ENCODE measurements at places on chromosomes 16 and 17. TPM values are rescaled to one million over a fixed set of nuclear protein-coding genes. Genes with fewer than 3 reads are reported as not detected.
A peak's percentile ranks its signal among the peaks of the same experiment; 100 is the strongest.

DNA sequence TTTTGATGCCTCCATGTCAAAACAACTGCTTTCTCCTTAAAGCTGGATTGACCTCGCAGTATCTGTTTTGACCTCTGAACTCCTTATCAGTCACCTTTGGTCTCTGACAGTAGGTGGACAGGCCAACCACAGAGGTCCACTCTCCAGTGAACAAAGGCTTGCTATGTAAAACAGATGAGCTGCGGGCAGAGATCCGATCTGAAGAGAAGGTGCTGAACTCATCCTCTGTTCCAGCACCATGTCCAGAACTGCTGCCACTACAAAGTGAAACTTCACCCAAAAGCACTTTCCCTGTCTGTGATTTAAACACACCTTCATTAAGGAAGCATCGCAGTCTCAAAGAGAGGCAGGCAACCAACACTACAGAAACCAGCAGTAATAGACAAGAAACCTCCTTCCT lies 117.3 kb upstream of the CORO6 start:
- H3K27ac ChIP-seq, result peak overlapping the region; percentile 37
- DNase-seq, result no peak

The OR3A3 gene
- total RNA-seq, result not detected

The YBX2 gene
- total RNA-seq, result 3.6 TPM

The TMEM106A gene
- 6.2 TPM for total RNA-seq

The ETV4 gene
- total RNA-seq, result not detected

GRCh38 chr17:47013341-47013740 lies 34.3 kb upstream of the RPRML start:
- H3K4me3 ChIP-seq, result no peak overlapping the region
- H3K27ac ChIP-seq, result no peak overlapping the region
- DNase-seq, result no peak
- no peaks in the 10 kb centered on the region for H3K36me3 ChIP-seq

GRCh38 chr16:70573451-70574121 lies 50.0 kb downstream of the SF3B3 start:
- peaks cover 53% of the 10 kb centered on the region for H3K4me1 ChIP-seq
- peak overlapping the region; percentile 35 for H3K27ac ChIP-seq
- H3K4me3 ChIP-seq, result no peak overlapping the region
- DNase-seq, result no peak
- no peaks in the 10 kb centered on the region for H3K27me3 ChIP-seq

DNA sequence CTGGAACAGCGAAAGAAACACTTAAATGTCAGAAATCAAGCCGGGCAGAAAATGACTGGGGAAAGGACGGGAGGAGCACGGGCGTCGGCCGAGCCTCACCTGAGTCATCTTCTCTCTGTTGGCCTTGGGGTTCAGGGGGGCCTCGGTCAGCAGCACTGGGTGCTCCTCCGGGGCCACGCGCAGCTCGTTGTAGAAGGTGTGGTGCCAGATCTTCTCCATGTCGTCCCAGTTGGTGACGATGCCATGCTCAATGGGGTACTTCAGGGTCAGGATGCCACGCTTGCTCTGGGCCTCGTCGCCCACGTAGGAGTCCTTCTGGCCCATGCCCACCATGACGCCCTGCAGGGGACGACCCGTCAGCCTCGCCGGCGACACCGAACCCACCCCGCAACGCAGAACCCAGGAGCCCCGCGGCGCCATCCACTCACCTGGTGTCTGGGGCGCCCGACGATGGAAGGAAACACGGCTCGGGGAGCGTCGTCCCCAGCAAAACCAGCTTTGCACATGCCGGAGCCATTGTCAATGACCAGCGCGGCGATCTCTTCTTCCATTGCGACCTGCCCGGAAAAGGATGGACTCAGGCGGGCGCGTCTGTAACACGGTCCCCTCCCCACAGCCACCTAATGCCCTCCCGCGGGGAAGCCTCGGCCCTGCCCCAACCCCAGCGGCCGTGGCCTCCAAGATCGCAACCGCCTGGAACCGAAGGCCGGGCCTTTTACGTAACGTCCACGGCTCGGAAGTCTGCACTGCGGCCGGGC lies 616 bp downstream of the ACTG1 start:
- no peak for DNase-seq
- no peaks in the 10 kb centered on the region for H3K27me3 ChIP-seq
- peak overlapping the region; percentile 100 for H3K27ac ChIP-seq
- H3K36me3 ChIP-seq, result peaks cover 30% of the 10 kb centered on the region

GRCh38 chr17:5437721-5438317 lies 1.1 kb downstream of the C1QBP start:
- H3K27me3 ChIP-seq, result no peaks in the 10 kb centered on the region
- peak overlapping the region; percentile 77 for H3K27ac ChIP-seq
- H3K4me1 ChIP-seq, result peaks cover 18% of the 10 kb centered on the region
- DNase-seq, result no peak
- peaks cover 34% of the 10 kb centered on the region for H3K36me3 ChIP-seq

The PLCD3 gene
- 49.4 TPM for total RNA-seq

DNA sequence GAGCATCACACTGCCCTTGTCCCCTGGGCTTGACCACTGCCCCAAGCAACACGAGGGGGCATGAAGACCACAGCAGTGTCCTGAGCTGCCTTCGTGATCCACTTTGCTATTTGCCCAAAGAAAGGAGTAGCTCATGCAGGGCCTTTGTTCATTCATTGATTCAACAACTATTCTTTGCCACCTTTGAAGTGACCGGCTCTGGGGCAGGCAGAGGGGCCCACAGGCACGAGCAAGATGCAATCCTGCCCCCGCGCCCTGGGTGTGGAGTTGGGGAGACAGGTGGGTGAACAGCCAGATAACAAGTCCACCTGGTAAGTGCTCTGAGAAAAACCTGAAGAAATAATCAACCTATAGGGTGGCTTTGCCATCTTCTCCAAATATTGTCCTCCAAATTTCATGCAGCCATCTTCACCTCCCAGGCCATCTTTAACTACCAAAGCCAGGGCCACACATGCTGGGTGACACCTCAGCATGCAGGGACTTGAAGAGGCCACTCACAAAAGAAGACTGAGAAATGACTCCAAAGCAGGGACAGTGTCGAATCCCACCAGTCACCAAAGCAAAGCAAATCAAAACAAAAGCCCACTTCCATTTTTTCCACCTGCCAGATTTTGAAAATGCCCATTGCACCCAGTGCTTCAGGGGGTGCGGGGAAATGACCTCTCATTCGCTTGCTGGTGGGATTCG lies 18.2 kb upstream of the RBFOX3 start:
- no peak overlapping the region for H3K27ac ChIP-seq
- H3K36me3 ChIP-seq, result no peaks in the 10 kb centered on the region
- H3K27me3 ChIP-seq, result peaks cover 49% of the 10 kb centered on the region
- H3K4me3 ChIP-seq, result no peak overlapping the region

- H3K36me3 ChIP-seq, result peaks cover 26% of the 10 kb centered on the region
- H3K4me3 ChIP-seq, result peak overlapping the region; percentile 97
- peaks cover 7% of the 10 kb centered on the region for H3K27me3 ChIP-seq
- peak overlapping the region; percentile 92 for H3K27ac ChIP-seq
Measured at GRCh38 chr17:21212826-21213637, 929 bp downstream of the TMEM11 start.

GRCh38 chr16:11547118-11547916 lies 39.4 kb downstream of the LITAF start:
- DNase-seq, result no peak
- H3K4me1 ChIP-seq, result no peaks in the 10 kb centered on the region
- peaks cover 43% of the 10 kb centered on the region for H3K36me3 ChIP-seq
- H3K27ac ChIP-seq, result peak overlapping the region; percentile 67
- H3K4me3 ChIP-seq, result no peak overlapping the region

The BAIAP3 gene
- total RNA-seq, result 4.2 TPM

- H3K4me3 ChIP-seq, result no peak overlapping the region
- H3K4me1 ChIP-seq, result peaks cover 3% of the 10 kb centered on the region
- DNase-seq, result no peak
- no peaks in the 10 kb centered on the region for H3K36me3 ChIP-seq
- peaks cover 85% of the 10 kb centered on the region for H3K27me3 ChIP-seq
- no peak overlapping the region for H3K27ac ChIP-seq
Measured at GRCh38 chr16:1258225-1258600, 2.3 kb downstream of the TPSD1 start.

DNA sequence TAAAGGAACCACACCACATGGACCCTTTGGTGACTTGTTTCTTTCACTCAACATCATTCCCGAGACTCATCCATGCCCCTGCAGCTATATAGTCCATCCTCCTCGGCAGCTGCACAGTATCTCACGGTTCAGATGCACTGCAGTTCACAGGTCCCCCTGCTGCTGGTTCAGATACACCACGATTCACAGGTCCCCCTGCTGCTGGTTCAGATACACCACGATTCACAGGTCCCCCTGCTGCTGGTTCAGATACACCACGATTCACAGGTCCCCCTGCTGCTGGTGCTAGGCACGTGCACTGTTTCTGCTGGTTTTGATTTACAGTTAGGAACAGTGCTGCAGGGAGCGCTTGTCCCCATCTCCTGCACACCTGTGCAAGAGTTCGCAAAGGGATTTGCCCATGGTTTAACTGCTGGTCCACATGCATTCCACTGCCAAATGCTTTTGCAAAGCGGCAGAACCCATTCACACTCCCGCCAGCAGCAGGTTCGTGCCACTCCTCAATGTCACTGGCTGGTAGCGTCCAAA lies 3.8 kb downstream of the HSDL1 start:
- H3K4me3 ChIP-seq, result no peak overlapping the region
- DNase-seq, result no peak
- no peaks in the 10 kb centered on the region for H3K27me3 ChIP-seq
- no peaks in the 10 kb centered on the region for H3K36me3 ChIP-seq
- H3K27ac ChIP-seq, result no peak overlapping the region

Data from esophagus muscularis mucosa (tissue), 4 donors.